ENCODE measurements at places on chromosomes 7 and 10. TPM values are rescaled to one million over a fixed set of nuclear protein-coding genes. Genes with fewer than 3 reads are reported as not detected.

GRCh38 chr7:92717993-92718716 is 118.2 kb downstream of the CDK6 start:
- no peak for DNase-seq

CLDN4 gene
- 98.1 TPM for polyA plus RNA-seq

GRCh38 chr7:128954830-128955802 is 17.4 kb downstream of the IRF5 start:
- no peak for DNase-seq

CALHM3 gene
- polyA plus RNA-seq: not detected

CPN1 gene
- polyA plus RNA-seq: 3.0 TPM

FAM25G gene
- not detected for polyA plus RNA-seq
